ENCODE measurements at places on chromosomes 5 and 9. TPM values are rescaled to one million over a fixed set of nuclear protein-coding genes. Genes with fewer than 3 reads are reported as not detected.

Gene COL15A1
- total RNA-seq: 51.0 TPM

DNA sequence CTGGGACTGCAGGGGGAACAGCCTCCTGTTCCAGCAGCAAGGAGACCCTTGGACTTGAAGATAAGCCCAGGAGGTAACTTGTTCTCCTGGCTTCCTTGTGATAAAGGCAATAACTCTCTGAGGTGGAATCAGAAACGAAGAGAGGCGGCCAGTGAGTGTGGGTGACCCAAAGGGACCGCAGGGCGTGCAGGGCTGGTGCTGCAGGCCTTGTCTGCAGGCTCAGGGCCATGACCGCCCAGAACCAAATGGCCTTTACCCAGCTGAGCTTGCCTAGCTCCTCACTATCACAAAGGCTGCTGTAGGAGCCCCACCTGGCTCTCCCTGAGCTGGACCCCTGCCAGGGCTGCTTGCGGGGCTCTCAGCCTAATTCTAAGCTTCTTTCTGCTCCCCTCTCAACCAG lies 72.5 kb downstream of the NDFIP1 start:
- no peak for DNase-seq

GRCh38 chr5:67106626-67107342 lies 89.8 kb downstream of the CD180 start:
- DNase-seq: no peak

GRCh38 chr5:27341342-27341741 lies 303.0 kb upstream of the CDH9 start:
- no peak for DNase-seq

Gene CNTFR
- total RNA-seq: 28.9 TPM

DNA sequence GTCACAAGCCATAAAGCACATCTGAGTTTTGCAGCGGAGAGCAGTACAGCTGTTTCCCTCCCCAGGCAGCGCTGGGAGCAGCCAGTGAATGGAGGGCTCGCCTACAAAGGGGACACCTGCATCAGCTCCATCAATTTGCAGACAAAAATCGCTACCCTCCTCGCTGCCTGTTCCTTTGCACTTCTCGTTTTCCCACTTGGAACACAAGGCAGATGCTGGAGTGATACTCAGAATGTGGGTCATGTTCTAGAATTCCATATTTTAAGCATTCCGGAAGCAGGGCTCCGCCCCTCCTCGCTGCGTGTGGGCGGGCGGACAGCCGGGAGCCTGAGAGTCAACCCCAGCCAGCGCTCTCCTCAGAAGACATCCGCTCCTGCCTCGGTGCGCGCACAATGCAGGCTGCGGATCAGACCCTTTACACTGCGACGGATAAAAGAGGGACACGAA lies 92.1 kb downstream of the LMNB1 start:
- no peak for DNase-seq

- no peak for DNase-seq
These were observed 209.6 kb upstream of the IRX1 start for GRCh38 chr5:3385991-3386519.

DNA sequence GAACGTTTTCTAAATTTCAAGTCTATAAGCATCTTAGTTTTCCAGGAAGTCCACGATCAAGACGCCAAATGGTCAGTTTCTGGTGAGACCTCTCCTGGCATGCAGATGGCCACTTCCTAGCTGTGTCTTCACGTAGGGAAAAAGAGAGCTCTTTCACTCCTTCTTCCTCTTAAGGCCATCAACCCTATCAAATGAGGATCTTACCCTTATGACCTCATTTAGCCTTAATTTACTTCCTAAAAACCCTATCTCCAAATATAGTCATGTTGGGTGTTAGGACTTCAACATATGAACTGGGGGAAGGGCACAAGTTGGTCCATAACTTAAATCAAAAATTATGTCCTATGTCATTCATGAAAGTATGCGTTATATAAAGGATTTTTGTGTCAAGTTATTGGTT lies 229.5 kb downstream of the ARL15 start:
- DNase-seq: no peak

GRCh38 chr5:160537940-160538339 lies 116.3 kb downstream of the PTTG1 start:
- no peak for DNase-seq

Gene DOCK2
- 0.25 TPM for total RNA-seq

DNA sequence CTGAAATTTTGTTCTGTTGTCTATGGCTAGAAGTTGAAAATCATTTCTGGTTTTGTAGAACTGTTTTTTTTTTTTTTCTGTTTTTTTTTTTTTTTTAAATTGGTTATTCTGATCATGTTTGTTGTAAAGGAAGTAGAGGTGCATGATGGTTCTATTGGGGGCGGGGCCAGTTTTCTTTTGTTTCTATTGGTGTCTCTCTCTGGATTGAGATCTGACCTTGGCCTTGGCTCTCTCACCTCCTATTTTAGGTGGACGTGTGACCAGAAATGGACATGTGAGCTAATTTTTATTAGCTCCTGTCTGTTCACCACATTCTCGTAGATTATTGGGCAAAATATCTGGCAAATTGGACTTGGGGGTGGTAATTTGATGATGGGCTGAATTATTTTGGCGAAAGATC lies 3.2 kb downstream of the ZNF618 start:
- DNase-seq: no peak

GRCh38 chr9:109108318-109108717 lies 11.4 kb downstream of the TMEM245 start:
- no peak for DNase-seq

GRCh38 chr9:135006911-135007570 lies 80.4 kb upstream of the OLFM1 start:
- no peak for DNase-seq

DNA sequence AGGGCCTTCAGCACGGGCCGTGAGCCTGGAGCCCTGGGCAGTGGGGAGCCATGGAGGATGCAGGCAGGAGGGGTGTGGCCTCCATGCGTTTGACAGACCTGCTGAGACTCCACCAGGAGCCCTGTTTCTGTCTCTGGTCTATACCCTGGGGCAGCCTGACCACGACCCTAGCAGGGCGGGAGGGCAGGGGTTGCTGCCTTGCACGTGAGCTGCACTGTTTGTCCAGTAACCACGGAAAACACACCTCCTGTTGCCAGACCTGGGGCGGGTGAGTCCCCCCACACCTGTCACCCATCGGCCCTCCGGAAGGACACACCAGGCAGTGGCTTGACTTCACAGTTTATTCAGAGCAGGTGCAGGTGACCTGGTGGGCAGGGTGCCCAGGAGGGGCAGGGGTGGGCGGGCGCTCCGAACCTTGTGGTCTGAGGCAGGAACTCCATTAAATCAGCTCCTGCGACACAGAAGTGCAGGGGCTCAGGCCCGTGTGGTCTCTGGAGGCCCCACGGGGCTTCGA lies 3.9 kb downstream of the LCN8 start:
- DNase-seq: no peak

Gene PPWD1
- 56.8 TPM for total RNA-seq

DNA sequence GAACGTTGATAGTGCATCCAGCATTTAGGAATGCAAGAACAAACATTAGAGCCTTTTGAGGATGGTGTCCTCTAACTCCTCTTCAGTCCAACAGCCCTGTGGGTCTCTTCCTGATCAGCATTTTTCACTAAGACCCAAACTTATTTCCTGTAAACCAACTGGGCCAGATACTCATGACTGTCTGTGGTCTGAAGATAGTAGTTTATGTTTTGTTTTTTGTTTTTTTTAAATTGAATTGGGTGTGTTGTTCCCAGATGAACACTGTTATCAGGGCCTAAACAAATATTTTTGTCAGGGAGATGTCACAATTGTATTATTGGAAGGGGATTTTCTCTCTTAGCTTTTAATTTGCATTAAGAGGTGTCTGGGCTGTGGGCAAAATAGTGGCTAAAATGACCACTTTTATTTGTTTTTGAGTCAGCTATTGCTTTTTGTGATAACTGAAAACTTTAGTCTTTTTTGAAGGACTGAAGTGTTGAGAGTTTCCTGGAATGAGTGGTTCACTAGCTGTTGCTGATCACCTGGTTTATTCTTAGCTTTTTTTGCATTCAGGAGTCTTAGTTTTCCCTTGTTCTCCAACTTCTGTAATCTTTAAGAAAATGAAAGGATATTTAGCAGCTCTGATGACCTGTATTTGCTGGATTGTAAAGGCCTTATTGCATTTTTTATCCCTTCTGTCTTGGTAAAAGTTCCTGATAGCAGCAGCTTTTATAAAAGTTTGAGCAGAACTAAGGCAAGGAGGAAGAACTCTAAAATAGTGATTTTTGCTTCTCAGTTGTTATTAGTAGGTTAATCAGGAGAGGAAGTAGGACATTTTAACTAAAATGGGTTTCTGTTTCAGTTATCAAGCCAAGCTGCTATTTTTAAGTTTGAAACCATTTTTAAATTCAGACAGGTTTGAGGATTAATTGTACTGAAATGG lies 5.5 kb downstream of the MAN2A1 start:
- no peak for DNase-seq

GRCh38 chr9:111678293-111678692 lies 16.9 kb downstream of the GNG10 start:
- DNase-seq: no peak

Gene FGF1
- total RNA-seq: not detected

GRCh38 chr9:91223000-91223399 lies 138.7 kb downstream of the AUH start:
- no peak for DNase-seq

GRCh38 chr5:138789771-138790242 lies 36.6 kb downstream of the CTNNA1 start:
- no peak for DNase-seq

- DNase-seq: no peak
These were observed 123.5 kb downstream of the SCAMP1 start for GRCh38 chr5:78483809-78484521.
